Left cardiac atrium (tissue), 4 donors: ENCODE measurements at places on chromosomes 5 and 9. TPM values are rescaled to one million over a fixed set of nuclear protein-coding genes. Genes with fewer than 3 reads are reported as not detected.

Gene LIX1
- total RNA-seq = 0.16 TPM

Gene CER1
- not detected for total RNA-seq

Gene PDLIM4
- 12.4 TPM for total RNA-seq

Gene PCDHB8
- 2.6 TPM for total RNA-seq

Gene DBH
- not detected for total RNA-seq

Gene C9orf153
- 0.41 TPM for total RNA-seq

- no peak for DNase-seq
Observed at GRCh38 chr9:95327239-95327865, 9.8 kb upstream of the FANCC start.

DNA sequence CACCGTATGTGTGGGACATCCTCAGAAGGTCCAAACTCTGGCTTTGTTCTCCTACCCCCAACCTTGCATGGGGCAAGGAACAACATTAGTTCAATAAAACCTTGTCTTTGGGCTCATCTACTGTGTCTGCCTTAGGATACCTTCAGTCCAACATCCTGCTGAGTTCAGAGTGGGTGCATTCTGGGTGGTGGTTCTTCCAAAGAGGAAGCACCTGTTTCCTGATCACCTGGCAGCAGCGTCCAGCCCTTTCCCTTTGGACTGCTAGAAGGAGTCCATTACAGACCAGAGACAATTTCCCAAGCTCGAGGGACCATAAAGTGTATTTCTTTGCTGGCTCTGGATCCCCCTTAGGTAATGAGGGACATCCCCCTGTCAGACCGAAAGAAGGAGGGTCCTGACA, 154.1 kb downstream of the SEMA6A start:
- DNase-seq = no peak

DNA sequence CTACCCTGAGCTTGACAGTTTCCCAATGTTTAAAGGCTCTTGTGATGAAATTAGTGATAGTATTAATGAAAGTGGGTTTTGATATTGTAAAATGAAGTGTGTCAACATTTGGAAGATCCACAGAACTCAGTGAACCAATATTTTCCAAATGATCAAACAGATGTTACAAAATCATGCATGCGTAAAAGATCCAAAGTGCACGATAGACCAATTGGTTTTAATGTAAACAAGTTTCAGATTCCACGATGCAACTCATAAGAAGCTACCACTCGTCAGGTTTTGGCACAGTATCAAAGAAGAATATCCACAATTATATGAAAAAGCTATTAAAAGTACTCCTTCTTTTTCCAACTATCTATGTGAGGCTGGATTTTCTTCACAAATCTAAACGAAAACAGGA, 82.3 kb downstream of the SLC38A9 start:
- DNase-seq = no peak

DNA sequence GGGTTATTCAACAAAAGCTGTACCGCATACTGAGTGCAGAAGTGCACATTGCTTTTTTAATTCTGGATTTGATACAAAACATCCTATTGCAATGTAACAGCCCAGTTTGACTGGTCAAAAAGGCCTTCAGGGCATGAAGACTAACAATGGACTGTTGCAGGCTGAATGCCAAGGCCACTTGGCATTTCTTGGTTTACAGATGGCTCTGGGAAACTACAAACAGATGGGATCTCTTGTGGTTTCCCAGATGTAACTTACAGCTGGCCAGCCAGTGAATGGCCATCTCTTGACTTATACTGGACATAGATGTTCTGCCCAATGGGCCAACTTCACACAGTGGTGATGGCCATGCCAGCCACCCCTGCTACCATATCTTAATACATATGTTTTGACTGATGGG, 36.8 kb downstream of the UGT3A2 start:
- DNase-seq = no peak

- DNase-seq = no peak
Observed at GRCh38 chr5:155649666-155650065, 636.1 kb downstream of the KIF4B start.

DNA sequence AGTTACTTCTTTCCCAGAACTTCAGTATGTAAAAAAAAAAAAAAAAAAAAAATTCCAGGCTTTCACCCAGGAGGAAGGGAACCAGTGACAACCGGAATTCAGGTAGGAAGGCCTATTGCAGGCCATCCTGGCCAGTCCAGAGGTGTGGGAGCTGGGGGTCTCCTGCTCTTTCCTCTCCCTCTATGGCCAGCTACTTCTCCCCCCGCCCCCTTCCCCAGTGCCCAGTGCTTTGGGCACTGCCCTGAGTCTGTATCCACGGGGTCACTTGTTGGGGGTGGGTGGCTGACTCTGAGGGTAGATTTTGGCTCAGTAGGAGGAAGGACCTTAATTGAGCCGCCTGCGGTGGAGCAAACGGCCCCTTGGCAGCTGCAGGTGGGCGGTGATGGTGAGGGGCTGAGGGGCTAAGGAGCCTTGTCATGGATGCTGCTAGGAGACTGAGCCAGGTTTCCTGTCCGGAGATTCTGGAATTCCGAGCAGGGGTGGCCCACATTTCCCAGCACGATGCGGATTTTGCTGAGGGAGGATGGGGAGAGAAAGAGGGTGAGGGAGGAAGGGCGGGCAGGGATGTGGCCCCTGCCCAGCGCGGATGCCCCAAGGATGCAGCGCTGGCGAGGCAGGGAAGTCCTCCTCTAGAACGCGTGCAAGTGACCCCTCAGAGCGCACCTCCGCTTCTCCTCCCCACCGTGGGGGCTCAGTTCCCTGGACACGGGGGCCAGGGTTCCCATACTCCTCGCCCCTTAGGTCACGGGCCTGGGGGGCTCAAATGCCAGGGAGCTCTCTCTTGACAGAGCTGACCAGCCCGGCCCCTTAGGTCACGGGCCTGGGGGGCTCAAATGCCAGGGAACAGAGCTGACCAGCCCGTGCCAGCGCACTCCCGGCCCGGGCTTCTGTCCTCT, 1.2 kb upstream of the PHF2 start:
- no peak for DNase-seq

DNA sequence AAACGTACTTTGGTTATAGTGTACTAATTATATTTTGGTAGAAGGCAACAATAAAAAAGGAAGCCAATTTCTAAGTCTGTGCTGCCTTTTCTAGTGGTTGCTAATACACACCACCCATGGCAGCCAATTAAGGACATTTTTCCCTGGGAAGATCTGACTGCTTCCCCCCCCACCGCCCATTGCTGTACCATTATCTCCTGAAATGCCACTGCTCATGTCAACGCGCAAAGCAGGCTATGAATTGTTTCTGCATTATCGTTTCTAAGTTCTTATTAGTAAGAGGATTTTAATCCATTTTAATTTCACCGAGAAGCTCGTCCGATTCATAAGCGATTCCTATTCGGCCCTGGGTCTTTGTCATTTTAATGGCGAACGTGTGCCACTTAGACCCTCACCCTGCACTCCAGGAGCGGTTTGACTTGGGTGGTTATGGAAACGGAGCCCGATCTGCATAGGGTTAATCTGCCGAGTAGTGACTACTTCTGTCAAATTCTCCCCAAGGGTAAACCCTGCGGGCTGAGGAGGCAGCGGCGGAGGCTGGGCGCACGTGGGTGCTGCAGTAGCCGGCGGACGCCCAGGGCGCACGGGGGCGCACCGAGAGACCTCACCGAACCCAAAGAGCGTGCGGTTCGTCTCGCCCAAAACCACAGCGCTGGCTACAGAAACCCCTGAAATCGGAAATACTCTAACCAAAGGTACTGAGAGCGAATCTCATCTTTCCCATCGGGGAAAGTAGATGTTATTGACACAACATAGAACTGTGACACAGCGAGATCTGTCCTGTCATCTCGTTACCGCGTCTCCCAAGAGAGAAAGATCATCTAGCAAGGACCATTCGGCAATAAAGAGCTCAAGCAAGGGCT, 55.8 kb upstream of the SHC3 start:
- no peak for DNase-seq

DNA sequence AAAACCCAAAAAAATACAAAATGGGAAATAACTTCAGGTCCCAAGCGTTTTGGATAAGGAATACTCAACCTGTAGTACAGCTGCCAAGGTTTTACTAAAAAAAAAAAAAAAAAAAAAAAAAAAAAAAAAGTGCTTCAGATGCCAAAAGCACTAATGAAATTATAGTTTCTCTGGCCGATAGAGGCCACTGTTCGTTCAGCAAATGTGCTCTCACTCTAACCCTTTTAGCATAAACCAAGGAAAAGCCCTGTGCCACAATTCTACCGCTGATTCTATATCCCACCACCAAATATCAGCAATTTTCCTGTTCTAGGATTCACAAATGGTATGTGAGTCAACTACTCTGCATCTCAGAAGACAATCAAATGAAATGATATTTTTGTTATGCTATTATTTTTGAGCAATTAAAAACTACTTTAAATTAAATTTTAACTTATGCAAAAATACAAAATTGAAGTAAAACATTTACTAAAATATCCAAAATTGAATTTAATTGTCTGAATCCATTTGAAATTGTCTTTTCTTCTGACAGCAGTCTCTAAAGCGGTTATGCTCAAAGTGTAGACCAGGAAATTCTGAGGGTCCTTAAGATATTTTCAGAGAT, 79.8 kb downstream of the RICTOR start:
- no peak for DNase-seq

- no peak for DNase-seq
Observed at GRCh38 chr5:181120306-181120705, 10.7 kb downstream of the OR2V1 start.

DNA sequence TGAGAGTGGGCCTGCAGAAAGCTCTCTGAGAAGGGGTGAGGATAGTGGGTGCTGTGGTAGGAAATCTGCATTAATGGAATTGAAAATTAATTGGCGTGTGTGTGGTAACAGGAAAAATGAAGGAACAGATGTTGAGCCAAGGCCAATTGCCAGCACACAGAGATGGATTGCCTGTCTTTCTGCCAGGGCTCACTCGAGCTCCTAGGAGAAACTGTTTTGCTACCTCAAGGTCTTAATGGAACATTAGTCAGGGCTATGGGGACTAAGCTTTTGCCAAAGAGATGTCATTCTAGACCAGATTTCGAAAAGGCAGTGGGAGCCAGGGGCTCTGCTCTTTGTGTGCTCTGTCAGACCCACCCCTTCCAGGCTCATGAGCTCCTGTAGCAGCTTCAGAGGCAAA, 124.0 kb upstream of the EFNA5 start:
- no peak for DNase-seq

DNA sequence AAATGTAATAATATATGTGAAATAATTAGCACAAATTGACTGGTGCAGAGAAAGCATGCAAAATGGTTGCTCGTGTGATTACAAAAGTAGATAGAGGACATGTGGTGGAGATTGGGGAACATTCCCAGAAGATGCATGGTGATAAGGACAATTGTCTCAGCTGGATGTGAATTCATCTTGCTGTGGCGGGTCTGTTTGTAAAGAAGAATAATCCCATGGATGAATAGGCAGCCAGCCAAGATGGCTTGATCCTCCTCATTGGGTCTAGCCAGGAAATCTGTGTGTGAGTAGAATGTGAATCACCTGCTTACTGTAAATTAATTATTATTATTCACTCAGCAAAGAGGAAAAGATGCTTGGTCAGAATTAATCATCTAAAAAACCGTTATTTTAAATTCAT, 12.6 kb upstream of the DPYSL3 start:
- no peak for DNase-seq

- DNase-seq = no peak
Observed at GRCh38 chr5:136311999-136312398, 53.3 kb downstream of the TRPC7 start.

DNA sequence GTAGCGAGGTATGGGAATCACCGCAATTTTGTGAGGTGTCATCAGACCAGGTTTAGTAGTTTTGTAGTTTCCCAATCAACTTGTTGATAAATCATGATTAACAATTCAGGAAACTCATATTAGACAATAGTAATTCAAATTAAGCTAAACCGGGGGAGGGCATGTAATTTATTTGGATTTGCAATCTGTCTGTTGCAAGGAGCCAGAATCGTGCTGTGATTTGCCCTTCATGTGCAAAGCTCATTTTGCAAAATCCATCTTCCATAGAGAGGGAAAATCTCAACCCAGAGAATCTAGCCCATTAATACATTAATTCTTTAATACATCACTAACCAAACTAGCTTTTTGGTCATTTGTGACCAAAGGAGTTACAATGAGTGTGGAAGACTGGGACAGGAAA, 164.7 kb upstream of the TRPM3 start:
- DNase-seq = no peak
